ENCODE measurements at places on chromosomes 7 and 10.

DNA sequence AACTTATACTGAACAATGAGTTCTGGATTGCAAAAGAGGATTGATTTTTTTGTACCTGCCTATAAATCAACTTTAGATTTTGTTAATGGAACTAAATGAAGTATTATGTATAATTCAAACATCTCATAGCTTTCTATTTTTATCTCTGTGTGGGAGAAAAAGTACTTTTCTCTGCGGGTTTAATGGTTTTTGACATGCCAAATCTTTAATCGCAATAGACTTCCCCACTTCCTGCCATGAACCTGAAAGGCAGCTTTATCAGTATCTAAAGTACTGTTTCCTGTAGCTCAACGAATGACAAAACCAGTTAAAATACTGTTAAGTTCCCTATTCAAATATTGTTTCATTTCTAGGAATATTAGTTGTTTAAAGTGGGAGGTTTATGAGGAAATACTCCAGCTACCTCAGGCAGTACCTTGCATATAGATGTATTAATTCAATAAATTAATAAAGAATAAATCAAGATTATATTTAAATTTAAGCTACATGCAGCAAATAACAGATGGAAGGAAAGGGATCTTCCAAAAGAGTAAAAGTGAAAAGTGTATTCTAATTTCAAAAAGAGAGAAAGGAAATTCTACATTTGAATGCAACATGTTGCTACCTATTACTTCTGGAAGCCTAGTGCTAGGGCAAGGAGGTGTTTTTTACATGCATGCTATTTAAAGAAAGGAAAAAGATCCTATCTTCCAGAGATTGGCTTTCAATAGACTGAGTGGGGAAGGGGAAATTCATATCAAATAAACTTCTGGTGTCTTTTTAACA lies 75.9 kb downstream of the SVOPL start:
- DNase-seq = no peak

GRCh38 chr10:8951440-8952089 lies 897.1 kb downstream of the GATA3 start:
- no peak for DNase-seq

GRCh38 chr10:18404530-18404929 lies 246.9 kb downstream of the NSUN6 start:
- no peak for DNase-seq

DNA sequence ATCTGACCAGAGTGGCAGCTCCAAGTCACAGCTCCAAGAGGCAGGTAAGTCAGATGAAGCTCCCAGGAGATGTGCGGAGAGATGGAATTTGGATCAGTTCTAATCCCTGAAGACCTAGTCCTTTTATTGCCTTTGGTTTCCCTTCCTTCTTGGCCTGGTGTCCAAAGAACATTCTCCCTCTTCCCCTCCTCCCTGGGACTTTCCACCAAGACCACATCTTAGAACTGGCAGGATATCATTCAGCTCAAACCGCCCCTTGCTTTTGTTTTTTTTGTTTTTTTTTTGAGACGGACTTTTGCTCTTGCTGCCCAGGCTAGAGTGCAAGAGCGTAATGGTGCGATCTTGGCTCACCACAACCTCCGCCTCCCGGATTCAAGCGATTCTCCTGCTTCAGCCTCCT lies 190.8 kb downstream of the GFRA1 start:
- DNase-seq = no peak

- no peak for DNase-seq
Observed at GRCh38 chr10:100174699-100175677, 10.8 kb downstream of the ERLIN1 start.

GRCh38 chr7:44638611-44639557 lies 32.5 kb downstream of the OGDH start:
- DNase-seq = no peak

DNA sequence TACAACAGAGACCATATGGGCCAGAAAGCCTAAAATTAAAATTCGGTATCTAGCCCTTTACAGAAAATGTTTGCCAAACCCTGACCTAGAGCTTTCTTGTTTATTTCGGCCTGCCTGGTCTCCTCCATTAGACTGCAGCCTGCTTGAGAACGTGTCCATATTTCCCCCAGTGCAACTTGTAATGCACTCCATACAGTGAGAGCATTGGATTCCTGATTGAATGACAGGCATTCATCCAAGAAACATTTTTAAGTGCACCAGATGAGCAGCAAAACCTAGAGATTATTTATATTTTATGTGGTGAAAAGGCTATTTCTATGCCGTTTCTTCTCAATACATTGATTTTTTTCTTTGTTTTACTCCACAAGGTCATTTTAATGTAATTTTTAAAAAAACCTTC lies 47.4 kb upstream of the ORC5 start:
- no peak for DNase-seq

- DNase-seq = no peak
Observed at GRCh38 chr10:132477398-132478340, 59.9 kb upstream of the INPP5A start.

DNA sequence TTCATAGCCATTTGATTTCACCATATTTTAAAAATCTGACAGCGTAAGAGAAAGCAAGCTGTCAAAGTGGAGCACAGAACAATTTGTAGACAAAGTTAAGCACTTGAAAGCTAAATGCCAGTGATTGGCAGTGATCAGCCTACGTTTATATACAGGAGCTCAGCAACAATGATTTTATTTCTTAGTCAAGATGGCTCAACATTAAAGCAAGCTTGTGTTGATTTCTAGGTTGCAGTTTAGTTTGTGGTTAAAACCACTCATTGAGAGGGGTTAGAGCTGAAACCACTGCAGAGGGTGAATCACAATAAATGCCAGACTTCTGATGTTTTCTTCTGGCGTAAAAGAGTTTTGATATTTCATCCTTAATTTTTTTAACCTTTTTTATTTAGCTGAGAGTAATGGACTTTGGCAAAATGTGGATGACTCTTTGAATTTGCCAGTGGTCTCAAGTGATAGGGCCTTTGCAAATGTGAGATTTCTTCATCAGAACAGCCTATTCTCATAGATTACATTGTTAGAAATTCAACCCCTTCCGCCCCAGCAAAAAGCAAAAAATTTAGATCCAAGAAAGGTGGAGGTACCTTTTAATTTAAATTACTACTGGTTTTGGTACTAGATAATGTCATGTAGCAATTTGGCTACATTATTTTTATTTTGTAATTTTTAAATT lies 73.8 kb downstream of the SHOC2 start:
- peak; percentile 9 for DNase-seq

DNA sequence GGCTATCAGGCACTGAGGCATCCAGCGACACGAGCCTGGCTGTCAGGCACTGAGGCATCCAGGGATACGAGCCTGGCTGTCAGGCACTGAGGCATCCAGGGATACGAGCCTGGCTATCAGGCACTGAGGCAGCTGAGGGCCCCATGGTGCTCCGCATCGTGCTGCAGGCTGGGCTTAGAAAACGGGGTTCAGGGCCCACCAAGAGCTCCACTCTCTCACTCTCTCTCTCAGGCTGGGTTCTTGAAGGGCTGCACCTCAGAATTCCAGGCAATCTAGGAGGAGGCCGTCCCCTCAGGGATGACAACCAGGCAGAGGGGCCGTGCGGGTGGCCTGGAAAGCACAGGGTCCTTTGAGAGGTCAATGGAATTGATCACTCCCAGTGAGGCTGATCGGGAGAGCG lies 69.0 kb downstream of the CFAP46 start:
- DNase-seq = no peak

DNA sequence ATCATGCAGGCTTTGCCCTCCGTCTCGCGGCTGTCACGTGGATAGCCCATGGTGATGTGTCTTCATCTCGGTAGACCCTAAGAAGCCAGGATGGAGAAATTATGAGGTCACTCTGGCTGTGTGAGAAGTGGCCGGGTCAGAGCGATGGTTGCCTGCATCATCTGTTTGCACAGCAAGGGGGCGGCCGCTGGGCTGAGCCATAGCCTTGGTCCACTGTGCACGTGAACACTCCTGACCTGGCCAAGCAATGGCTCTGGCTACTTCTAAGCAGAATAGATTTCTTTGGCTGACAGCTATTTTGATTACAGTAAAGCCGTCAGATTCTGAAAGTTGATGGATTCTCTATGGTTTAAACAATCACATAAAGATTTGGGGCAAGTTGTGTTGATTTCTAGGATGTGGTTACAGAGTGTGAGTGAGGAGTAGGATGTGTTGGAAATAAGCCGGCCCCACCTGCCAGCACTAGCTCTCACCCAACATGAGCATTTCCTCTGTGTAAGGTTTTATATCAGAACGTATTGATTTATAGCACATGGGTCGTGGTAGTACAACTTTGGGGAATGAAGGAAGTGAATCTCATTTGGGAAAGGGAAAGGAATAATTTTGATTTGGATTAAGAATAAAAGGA lies 214.4 kb upstream of the GPR26 start:
- no peak for DNase-seq

DNA sequence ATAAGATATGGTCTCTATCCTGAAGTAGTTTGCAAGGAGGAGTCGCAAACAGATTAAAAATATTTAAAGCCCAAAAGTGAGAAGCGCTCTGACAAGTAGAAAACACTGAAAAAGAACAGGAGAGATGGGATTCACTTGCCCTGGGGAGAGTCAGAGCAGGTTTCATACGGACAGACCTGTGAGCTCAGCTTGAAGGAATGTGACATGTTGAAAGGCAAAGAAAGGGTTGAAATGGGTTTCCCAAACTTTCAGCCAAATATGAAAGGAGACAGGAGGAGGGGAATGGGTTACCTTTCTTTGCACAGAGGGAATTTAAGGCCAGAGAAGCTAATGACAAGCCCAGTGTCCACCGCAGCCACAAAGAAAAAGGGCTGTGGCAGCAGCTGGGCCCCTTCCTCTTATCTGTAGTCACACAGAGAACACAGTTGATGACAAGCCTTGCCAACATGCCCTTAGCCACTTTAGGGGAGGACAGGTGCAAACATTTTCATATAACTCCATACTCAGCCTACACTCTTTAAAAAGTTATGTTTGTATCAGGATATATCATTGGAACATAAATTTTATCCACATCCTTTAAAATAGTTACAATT lies 14.9 kb downstream of the HOXA1 start:
- DNase-seq = no peak

DNA sequence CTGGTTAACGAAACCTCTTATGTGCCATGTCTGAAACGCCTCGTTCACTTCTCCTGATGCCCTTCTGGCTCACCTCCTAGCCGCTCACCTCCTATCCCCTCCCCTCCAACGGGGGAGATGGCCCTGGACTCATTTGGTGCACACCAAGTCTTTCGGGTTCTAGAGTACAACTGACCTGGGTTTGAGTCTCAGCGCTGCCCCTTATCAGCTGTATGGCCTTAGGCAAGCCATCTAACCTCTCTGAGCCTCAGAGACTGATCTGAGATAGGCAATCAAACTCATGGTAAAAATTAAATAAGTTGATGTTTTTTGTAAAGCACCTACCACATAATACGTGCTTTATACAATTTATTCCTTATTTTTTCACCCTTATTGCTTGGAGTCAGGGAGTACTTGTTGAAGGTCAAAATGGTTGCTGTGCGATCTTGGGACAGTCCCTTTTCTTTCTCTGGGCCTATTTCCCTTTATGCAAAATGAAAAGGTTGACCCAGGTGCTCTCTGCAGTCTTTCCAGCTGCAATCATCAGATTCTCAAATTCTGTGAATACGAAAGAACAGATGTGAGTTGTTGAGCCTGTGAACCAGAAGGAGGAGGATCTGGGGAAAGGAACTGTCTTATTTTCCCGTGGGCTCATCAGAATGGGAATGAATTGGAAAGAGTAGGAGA lies 31.2 kb upstream of the PLEKHA1 start:
- no peak for DNase-seq

DNA sequence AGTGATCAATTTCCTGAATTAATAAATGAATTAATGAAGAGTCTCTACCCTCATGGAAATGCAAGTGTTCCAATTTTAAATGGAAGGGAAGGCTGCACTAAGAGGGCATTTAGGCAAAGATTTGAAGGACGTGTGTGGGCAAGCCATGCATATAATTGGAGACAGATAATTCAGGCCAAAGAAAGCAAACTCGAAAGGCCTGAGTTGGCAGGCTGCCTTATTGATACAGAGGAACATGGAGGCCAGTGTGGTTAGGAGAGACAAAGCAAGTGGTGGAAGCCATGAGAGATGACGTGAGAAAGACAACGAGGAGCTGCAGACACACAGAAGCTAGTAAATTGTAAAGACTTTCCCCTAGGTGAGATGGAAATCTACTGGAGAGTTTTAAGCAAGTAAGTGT lies 15.4 kb upstream of the PCLO start:
- no peak for DNase-seq

DNA sequence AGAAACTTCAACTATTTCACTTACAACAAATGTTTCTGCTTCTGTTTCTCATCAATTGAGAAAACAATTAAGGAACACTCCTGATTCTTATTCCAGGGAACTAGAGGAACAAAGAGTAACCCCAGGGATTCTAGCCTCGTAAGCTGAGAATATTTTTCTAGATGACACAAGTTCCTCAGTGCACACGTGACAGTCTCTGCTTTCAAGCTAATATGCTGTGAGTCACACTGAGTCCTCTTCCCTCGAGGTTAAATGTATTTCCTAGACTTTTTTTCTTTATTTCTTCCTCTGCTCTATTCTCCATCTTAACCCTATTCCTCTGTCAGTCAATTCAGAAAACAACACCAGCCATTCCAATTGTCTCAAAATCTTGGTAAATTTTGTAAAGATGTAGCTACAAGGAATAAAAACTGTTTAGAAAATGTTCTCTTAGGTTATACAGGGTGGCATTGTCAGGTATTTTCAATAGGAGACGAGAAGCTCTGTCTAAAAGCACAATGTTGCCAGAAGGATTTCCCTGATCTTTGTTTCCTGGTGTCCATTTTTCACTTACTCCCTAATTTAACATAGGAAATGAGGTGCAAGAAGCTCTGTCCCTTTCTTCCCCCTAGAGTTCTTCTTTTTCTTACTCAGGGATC lies 5.8 kb upstream of the C1GALT1 start:
- DNase-seq = peak; percentile 63

GRCh38 chr10:101002456-101002855 lies 2.8 kb downstream of the LZTS2 start:
- DNase-seq = no peak

DNA sequence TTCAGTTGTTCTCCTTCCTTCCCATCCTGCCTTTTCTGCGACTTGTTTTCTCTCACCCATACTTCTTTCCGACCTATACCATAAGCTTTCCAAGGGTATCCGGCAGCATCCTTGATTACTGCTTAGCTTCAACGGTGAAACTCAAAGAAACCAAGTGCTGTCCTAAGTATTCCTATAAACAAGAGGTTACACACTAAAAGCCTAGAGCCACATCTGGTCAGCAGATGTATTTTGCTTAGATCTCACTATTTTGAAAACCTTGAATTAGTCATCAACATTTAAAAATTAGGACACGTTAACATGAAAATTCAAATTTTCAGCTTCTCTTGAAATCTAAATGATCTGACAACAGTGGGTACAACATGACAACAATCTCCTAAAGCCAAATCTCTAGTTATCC lies 20.0 kb downstream of the ARHGAP21 start:
- DNase-seq = no peak

GRCh38 chr7:123460616-123461015 lies 73.8 kb downstream of the IQUB start:
- peak; percentile 66 for DNase-seq

- no peak for DNase-seq
Observed at GRCh38 chr7:18893156-18893555, 224.3 kb downstream of the TWIST1 start.

GRCh38 chr7:8211725-8212096 lies 50.3 kb downstream of the ICA1 start:
- no peak for DNase-seq

- DNase-seq = no peak
Observed at GRCh38 chr10:109762555-109762954, 160.8 kb downstream of the XPNPEP1 start.

GRCh38 chr7:53947732-53948131 lies 594.4 kb upstream of the VSTM2A start:
- no peak for DNase-seq

All from retinal pigment epithelial cell (primary cell).